Cerebellar cortex (tissue), 1 donor: ENCODE measurements at places on chromosomes 12 and 14.

DNA sequence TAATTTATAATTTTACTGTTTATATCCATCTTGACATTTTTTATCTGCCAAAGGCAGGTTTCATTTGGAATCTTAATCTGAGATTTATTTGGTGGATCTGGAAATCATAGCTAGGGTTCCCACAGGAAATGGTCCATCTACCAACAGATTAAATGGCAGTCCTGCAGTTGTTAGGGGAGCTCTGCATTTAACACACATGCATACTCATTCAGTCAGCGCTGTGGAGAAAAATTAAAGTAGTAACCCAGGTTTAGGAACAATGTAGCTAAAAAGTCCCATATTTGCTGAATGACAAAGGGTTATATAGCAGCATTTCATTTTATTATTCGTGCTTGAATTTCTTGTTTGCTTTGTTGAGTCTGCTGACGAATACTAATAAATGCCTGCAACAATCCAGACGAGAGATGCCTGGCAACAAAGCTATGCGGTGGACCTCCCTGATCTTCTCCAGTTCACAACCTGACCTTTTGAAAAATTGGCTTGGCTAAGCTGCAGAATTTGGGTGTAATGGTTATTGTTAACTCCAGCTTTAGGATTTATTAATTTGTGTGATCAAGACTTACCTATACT lies 59.8 kb downstream of the MIPOL1 start:
- DNase-seq, result no peak

- peak; percentile 3 for DNase-seq
Observed at GRCh38 chr14:37709419-37710195, 114.2 kb downstream of the TTC6 start.

- DNase-seq, result no peak
Observed at GRCh38 chr12:46944088-46944487, 118.3 kb upstream of the SLC38A4 start.

DNA sequence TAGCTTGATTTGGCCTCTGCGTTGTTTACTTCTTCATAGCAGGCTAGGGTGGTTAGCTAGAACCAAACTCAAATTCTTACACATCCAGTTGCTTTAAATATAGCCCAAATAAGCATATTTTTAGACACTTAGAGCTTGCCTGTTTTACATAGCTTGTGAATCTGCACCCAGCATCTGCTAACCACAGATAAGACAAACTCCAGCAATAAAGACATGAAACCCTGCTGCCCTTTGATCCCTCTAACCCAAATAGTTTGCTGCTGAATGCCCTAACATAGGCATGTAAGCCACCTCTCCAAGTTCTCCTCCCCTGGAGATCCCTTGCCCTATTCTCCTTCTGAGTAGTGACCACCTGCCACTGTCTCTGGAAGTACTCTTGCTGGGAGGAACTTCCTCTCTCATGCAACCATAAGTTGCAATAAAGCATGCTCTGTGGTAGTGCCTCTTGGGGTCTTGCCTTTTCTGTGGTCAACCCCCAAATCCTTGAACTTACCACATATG lies 185.6 kb downstream of the TMEM117 start:
- no peak for DNase-seq

GRCh38 chr14:101233808-101234207 lies 327.5 kb upstream of the DIO3 start:
- DNase-seq, result no peak

DNA sequence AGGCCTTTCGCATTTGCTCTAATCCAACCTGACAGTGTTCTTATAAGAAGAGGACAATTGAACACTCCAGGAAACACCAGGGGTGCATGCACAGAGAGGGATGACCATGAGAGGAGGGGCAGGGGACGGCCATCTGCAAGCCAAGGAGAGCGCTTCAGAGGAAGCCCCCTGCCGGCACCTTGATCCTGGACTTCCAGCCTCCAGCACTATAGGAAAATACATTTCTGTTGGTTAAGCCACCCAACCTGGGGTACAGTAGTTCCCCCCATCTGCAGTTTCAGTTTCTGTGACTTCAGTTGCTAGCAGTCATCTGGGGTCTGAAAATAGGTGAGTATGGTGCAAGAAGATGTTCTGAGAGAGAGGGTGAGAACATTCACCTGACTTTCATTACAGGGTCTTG lies 64.7 kb downstream of the CLMN start:
- DNase-seq, result no peak

- no peak for DNase-seq
Observed at GRCh38 chr12:80156306-80156705, 57.0 kb downstream of the OTOGL start.

DNA sequence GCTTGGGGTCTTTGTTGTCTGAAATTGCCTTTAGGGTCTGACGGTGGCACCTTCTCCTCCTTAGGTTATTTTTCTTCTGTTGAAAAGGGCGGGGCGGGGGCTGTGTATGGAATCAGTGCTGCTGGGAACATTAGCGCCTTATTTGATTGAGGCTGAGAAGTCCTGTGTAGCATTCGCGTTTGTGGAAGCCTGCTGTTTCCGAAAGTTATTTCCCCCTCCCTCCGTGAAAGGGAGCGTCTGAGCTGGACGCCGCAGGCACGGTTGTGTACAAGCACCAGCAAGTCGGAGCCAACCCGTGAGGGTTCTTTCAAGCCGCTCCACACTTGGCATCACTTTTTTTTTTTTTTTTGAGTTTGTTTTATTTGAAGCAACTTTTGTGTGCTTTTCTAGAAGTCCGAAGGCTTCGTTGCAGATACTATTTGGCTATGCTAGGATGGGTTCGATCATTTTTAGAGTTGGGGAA lies 1.1 kb downstream of the SYNE2 start:
- peak; percentile 66 for DNase-seq

DNA sequence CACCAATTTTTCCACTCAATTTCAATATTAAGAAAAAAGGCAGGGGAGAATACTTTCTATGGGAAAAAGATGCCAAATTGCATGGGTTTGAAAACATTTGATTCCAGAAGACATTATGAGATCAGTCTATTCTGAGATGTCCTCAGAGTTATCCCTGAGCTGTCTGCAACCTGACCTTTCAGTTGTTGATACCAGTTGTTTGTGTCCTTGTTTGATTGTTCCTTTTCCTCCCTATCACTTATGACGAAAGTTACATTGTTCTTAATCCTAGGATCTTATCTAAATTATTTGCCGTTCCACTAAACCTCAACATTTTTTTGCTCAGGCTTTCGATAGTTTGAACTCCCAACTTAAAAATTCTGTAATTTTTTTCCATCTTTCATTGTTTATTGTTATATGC lies 336.3 kb upstream of the NOVA1 start:
- no peak for DNase-seq

GRCh38 chr12:52156757-52157565 lies 34.9 kb downstream of the KRT80 start:
- DNase-seq, result peak; percentile 75

GRCh38 chr12:50621399-50622300 lies 116.9 kb downstream of the DIP2B start:
- DNase-seq, result no peak

DNA sequence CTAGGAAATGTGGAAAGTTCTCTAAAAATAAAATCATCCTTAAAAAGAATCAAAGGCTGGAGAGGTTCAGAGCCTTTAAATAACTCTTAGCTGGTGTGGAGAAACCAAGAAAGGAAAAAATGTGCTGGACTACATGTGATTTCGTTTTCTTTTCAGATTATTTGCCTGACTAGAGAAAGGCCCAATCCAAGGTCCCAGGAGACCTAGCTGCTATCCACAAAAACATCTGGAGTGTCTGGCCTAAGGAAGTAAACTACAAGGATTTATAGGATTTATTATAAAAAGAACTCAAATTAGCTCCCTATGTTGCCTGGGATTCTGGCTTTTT lies 774 bp upstream of the TMEM30B start:
- no peak for DNase-seq
